CD4-positive, alpha-beta T cell treated with Interleukin-6 at 100 ng/mL for 8 hours (primary cell): ENCODE measurements at places on chromosomes 6 and 20.

DNA sequence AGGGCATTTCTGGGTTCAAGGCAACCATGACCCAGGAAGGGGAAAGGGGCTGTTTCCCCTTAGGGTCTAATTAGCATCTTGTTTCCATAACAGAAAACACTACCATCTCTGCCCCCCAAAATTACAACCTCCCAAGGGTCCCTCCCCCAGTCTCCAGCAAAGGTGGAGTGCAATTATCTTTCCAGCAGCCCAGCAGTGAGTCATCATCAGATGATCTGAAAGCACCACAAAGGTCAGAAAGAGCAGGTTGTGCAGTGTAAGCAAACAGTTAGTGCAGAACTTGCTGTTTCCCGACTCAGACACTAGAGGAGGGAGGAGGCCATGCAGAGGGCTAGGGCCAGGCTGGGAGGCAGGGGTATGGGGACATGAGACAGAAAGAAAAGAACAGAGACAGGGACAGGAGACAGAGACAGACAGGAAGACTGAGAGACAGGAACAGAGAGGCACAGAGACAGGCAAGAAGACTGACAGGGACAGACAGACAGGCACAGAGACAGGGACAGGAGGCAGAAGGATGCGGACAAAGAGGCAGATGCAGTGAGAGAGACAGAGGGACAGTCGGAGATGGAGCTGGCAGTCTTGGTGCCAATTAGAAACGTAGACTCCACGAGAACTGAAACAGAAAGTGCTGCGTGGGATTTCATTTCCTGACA, 62.5 kb downstream of the PYGB start:
- DNase-seq, result peak; percentile 46

DNA sequence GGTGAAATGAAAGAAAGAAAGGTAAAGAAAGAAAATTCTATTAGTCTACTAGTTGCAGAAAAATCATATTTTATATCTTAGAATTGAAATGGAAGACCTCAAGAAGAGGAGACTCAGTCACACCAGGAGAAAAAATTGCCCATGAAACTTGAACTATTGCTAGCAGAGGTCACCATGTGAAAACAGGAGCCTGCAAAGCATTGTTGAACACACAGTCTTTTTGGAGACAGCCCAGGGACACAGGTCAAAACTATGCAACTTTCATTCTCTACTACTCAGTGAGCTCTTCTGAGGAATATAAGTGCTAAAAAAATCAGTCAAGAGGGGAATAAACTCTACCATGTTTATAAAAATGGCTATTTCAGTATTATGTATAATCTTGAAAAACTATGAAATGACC, 89.8 kb upstream of the TENT5A start:
- no peak for DNase-seq

DNA sequence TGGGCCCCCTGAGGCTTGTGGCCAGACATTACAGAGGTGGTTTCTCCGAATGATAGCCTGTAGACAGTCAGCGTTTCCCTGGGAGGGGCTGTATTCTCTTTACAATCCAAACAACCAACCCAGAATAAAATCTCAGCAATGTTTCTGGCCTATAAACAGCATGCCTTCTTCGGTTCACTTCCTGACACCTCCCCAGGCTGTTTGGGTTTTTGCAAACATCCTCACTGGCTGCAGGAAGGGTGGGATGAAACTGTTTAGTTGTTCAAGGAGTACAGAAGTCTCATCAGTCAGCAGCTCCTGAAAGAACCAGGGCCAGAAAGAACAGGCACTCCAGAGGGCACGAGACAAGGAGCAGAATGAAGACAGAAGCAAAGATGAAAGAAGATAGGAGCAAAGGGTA, 350.0 kb downstream of the QKI start:
- DNase-seq, result no peak

DNA sequence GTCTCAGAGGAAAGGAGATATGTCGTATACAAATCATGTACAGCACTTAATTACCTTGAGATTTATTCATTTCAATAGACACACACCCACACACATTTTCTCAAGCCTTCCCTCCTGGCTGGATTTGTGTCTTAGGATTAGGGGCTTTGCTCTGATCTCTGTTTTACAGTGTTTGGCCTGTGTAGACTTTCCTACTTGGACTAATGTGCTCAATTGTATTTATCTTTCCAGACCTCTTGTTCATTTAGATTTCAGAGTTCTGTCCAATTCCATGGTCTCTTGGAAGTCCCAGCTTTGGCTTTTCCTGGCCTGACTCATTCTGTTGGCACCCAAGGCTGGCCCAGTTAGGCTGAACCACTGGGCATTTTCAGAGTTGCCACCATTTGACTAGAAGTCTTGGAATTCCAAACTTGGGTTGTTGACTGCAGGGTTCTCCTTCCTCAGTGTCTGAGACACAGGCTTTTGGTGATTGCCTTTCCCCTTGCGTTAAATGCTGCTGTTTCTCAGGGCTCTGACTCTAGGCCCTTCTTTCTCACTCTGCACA, 8.9 kb upstream of the RFPL4B start:
- no peak for DNase-seq

DNA sequence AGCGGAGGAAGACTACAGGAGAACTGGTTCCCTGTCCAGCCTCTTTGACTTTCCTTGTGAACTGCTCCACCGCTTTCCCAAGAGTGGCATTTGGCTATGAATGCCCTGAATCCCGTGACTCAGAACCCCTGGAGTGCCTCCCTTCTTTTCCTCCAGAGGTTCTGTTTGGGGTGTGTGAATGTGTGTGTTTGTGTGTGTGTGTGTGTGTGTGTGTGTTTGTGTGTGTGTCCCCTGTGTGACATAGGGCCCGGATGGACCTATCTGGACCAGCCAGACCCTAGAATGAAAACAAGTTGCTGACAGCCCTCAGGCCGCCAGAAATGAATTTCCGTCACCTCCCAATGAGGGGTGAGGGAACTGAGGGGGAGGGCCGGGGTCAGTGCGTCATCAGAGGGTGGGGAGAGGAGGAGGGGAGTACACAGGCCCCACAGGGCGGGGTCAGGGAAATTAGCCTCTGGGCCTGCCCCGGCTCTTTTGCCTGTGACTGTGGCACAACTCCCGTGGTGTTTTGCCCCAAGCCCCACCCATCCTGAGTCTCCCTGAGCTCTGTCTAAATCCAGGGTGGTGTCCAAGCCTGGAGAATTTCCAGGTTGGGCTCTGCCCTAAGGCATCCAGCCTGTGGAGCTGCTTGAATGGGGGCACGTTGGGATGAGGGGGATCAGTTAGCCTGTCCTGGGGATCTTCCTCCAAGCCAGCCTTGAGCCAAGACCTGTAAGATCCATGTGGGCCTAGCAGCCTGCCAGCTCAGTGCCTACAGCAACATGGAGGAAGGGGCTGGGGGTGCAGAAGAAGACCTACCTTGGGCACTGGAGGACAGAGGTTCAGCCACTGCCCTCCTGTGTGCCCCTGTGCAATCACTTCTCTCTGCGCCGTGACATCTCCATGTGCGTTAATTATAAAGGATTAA, 15.2 kb upstream of the MRPS18A start:
- no peak for DNase-seq

GRCh38 chr20:21352703-21353102, 44.6 kb downstream of the NKX2-4 start:
- DNase-seq, result no peak

DNA sequence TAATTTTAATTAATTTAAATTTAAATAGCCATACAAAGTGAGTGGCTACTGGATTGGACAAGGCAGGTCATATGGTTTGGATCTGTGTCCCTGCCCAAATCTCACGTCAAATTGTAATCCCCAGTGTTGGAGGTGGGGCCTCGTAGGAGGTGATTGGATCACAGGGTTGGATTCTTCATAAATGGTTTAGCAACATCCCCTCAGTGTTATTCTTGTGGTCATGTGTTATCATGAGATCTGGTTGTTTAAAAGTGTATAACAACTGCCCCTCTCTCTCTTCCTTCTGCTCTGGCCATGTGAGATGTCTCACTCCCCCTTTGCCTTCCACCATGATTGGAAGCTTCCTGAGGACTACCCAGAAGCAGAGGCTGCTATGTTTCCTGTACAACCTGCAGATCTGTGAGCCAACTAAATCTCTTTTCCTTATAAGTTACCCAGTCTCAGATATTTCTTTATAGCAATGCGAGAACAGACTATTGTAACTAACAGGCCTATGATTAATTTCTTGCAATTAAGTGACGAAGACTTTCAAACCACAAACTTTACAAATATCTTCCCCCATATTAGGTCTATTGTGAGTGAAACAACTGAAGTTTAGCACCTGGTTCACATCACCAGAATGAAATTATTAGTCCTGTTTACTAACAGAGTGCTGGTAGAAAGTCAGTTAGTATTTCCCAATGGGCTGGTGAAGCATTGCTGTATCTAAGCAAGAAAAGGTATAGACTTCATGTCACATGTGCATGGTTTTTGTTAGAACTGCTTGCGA, 60.0 kb upstream of the TNFAIP3 start:
- no peak for DNase-seq

- no peak for DNase-seq
These were observed 16.7 kb downstream of the MAP3K5 start for GRCh38 chr6:136775548-136775947.

DNA sequence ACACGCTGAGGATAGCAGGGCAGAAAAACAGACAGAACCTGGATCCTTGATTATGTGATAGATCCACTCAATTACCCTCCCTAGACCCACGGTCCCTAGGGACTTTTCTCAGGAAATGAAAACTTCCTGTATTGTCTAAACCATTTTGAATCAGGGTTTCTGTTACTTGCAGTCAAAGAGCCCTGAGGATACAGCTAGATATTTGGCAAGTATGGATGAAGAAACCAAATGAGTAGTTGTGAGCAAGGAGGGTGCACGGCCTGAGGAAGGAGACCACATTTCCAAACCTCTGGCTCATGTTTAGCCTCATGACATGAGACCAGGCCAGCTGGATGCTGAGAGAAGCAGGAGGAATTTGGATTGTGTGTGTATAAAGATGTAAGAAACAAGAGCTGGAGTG, 91.6 kb downstream of the MRPL14 start:
- DNase-seq, result no peak

DNA sequence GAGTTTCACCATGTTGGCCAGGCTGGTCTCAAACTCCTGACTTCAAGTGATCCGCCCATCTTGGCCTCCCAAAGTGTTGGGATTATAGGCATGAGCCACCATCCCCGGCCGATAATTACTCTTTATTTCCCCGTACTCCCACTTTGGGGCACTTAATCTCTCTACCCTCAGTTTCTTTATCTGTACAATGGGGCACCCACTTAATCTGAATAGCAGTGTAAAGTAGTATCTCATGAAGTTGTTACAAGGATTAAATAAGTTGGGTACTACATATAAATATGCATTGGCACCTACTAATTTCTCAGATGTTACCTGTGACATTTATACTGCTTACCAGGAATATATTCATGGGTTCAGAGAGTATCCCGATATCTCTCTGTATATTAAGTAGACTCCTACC, 15.2 kb downstream of the GINM1 start:
- DNase-seq, result no peak

GRCh38 chr6:154169193-154169847, 130.3 kb downstream of the OPRM1 start:
- no peak for DNase-seq

DNA sequence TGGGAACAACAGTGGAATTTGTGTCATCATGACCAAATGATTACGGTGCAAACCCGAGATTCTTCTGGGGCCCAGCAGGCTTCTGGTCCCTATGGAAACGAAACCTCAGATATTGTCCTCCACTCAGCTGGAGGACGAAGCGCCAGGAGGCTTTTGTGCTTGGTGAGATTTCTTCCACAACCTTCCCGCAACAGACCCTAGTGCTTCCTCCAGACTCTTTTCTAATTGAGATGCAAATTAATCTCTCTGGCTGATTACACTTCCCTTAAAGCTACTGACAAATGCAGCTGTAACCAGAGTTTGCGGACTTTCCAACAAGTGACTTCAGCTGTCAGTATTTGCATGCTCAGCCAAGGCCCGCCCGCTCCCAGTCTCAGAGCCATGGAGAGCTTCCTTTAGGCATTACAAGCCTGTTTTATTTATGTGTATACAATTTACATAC, 96.0 kb downstream of the INSM1 start:
- no peak for DNase-seq

DNA sequence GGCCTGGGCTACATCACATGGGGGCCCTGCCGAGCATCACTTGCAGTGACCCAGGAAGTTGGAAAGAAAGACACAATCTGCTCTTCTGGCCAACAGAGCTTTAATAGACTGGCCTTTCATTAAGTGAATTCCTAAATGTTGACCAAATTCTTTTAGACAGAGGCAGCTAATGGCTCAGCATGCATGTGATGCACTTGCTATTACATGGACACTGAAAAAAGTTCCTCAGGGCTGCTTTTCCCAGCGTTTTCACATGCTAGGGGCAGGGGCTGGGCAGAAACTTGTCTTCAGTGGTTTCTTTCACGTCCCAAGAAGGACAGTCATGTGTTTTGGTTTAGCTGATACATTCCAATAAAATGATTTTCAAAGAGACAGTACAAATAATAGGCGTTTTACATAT, 651.0 kb upstream of the SLC35B3 start:
- DNase-seq, result no peak

- DNase-seq, result peak; percentile 86
These were observed at the start of gene RBCK1 for GRCh38 chr20:407953-408842. Gene RBCK1 (plus strand): TSS chr20:408299. CDS start chr20:408758, 459 bp downstream.

DNA sequence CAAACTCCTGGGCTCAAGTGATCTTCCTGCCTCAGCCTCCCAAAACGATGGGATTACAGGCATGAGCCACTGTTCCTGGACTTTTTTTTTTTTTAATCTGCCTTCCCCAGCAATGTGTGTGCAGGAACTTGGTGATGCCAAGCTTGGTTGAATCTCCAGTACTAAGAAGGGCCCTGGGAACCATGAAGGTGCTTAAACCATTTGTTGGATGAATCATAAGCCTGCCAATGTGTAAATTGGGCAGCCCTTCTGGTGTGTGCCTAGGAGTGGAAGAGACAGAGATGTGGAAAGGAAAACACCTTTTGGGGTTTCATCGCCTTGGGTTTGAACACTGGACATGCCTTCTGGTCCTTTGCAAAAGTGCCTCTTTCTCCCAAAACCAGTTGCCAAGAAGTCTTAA, 7.1 kb upstream of the SPO11 start:
- DNase-seq, result no peak

DNA sequence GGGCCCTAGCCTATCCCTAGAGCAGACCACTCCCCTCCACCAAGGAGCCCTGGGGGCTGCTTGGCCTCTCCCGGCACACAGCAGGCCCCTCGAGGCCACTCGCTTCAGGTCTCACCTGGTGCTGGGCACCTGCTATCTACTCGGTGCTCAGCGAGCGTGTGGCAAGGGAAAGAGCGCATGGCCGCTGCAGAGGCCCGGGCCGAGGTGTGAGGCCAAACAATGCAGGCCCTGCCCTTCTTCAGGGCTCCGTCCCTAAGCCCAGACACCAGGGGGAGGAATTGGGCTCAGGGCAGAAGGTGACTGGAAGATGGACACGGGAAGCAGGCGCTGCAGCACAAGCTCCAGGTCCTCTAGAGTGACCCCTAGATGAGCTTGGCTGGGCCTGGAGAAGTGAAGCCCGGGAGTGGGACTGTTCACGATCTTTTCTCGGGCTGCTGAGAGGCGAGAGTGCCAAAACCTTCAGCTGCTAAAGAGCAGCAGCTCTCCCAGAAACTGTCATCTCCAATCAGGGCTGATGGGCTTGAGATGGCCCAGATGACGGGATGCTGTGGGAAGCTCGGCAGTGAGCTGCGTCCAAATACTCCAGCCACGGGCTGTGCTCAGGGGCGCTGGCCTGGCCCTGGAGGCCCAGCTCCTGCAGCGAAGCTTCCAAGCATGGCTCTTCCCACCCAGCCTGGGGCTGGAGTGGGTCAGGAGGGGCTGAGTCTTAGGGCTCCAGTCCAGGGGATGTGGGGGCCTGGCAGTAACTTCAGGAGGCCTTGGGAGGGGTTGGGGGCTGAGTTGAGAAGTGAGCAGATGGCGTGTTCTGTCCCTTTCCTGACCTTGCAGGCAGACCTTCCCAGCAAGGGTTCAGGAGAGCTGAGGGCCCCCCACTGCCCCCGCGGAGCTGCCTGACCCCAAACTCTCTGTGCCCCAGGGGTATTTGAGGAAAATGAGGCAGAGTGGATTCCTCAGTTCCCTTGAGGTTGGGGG, 43.7 kb downstream of the APCDD1L start:
- DNase-seq, result no peak
